ENCODE measurements at places on chromosomes 7 and 10.
A peak's percentile ranks its signal among the peaks of the same experiment; 100 is the strongest.

DNA sequence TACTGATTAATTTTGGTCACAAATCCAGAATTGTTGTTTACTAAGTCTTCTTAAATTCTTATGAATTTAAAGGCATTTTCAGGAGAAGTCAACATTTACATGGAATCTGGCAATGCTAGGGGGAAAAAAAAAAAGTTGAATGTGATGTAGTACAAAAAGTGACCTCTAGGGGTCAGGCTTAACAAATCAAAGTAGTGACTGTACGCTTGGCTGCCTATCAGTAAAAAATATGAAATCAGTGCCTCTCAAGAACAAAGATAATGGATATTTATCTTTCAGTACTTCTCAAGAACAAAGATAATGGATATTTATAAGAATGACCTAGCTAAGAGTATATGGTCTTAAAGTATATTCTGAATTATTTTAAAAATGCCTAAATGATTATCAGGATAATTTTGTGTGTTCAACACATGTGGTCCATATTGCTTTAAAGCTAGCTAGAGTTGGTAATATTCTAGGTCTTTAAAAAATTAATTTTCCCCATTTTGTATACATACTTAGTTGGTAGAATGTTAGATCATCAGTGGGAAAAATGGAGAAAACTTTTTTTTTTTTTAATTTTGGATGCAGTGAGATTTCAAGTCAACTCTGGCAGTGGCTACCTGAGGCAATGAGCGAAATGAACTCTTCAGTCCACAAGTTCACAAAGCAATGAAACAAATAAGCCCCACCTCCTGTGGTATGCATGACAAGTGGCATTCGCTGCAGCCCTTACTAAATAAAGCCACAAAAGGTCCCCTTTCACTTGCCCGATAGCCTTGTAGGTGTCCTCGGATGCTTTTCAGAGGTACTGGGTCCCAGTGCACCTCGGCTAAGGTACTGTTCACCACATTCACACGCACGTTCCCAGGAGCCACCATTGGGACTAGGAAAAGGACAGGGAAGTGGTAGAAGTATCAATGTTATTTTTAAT is 51.2 kb upstream of the LAMB4 start:
- peak; percentile 24 for DNase-seq

- no peak for DNase-seq
Measured at GRCh38 chr10:97596101-97597082, 6.9 kb downstream of the C10orf62 start.

DNA sequence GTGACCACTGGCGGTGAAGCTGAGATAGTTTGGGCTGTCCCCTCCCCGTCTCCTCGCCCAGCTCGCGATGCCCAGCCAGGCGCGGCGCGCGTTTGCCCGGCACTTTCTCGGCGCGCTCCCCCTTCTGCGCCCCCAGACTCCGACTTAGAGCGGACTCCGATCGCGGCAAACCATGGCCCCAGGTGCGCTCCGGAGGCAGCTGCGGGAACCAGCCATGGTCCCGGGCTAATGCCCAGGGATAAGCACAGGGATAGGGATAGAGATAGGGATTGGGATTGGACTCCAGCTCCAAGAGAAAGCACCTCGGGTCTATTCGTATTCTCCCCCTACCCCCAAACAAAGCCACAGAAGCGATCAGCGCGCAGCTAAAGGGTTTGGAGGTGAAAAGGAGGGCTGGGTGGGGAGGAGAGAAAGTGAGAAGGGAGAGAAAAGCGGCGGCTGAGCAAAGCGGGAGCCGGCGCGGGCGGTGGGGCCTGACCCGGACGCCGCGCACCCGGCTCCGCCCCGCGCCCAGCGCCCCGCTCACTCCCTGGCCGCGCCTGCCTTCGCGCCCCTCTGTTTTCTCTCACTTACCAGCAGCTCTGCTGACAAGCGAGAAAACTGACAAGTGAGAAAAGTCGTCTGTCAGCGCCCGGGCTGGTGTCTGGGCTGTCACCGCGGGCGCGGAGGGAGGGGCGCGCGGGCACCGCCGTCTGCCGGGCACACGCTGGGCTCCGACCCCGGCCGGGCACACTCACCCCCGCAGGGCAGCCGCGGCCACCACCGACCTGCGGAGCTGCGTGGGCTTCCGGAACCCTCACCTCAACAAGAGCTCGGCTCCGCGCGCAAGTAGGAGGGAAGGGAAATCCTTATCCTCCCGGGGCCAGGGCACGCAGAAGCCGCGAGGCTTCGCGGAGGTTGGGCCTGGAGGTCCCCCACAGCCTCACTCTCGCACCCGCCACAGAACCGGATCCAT is at the start of gene PDE1C:
PDE1C (minus strand) TSS at position 2 of the 955 bp plus-strand sequence.
- DNase-seq, result no peak

- no peak for DNase-seq
Measured at GRCh38 chr10:112246-112645, 23.0 kb upstream of the ZMYND11 start.

DNA sequence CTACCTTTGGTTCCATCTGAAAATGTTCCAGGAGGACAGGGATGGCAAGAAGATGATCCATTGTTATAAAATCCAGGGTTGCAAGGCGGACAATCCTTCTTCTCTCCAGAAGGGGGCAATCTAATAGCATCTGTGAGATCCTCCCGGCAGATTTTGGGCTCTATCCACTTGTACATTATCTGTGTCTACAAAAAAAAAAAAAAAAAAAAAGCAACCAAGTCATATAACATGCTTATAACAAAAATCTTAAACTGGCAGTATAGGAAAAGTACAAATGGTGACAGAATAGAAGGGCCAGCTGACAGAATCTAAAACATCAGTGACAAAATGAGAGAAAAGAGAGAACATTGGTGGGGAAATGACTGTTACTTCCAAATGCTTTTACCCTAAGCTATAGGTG is 132.7 kb downstream of the ELAPOR2 start:
- peak; percentile 5 for DNase-seq

- no peak for DNase-seq
Measured at GRCh38 chr10:16987976-16988610, 141.5 kb downstream of the CUBN start.

GRCh38 chr7:145481985-145482384 is 634.6 kb upstream of the CNTNAP2 start:
- no peak for DNase-seq

GRCh38 chr7:108629651-108630400 is 60.2 kb downstream of the DNAJB9 start:
- no peak for DNase-seq

- DNase-seq, result peak; percentile 47
Measured at GRCh38 chr7:44580945-44581878, 819 bp downstream of the TMED4 start.

- no peak for DNase-seq
Measured at GRCh38 chr10:62330213-62330612, 44.0 kb upstream of the ZNF365 start.

DNA sequence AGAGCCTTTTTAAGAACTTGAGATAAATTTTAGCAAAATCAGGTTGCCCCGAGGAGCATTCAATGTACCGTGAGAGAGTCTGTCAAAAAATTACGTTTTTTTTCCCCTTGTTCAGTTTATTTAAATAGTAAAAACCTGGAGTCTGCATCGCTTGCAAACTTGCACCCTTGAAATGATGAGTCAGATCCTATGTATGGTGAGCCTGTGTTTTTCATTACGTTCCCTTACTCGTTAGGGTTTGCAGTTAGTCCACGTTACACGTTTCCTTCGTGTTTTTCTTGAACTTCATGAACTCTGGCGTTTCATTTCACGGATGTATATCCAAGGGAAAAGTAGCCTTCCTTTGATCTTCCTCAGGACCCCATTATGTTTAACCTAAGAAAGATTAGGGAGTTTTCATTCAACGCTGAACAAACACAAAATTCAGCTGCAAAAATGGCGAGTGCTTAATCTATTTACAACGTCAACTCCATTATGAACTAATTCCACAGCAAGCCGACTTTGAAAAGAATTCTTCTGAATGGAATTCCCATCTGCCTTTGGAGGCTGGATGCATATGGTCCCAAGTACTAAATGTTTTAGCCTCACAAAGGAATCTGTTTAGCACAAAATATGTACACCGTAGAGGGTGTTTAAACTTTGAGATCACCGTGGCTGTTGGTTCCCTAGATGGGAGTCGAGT is 182.4 kb downstream of the MYOF start:
- DNase-seq, result no peak

GRCh38 chr10:95401704-95402469 is 111.1 kb upstream of the PDLIM1 start:
- no peak for DNase-seq

DNA sequence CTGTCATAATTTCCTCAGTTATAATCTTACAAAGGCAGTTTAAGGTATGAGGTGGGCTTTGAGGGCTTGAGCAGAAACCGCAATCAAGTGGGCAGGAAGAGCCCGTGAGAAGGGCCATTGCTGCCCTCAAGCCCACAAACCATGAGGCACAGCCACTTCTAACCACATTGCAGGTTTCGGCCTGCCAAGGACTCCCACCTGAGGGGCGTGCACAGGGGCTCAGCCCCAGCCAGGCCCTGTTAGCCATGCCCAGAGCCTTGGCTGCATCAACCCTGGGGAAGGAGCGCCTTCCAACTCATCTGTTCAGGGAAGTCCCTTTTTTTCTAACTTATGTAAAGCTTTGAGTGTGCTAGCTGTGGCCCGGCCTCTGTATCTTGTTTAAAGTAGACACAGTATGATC is 5.9 kb upstream of the FFAR4 start:
- no peak for DNase-seq

GRCh38 chr10:97921581-97922021 is 72.0 kb downstream of the GOLGA7B start:
- DNase-seq, result no peak

GRCh38 chr10:103983367-103983911 is 16.5 kb downstream of the SLK start:
- DNase-seq, result no peak

- no peak for DNase-seq
Measured at GRCh38 chr7:38546763-38547162, 84.4 kb downstream of the AMPH start.

DNA sequence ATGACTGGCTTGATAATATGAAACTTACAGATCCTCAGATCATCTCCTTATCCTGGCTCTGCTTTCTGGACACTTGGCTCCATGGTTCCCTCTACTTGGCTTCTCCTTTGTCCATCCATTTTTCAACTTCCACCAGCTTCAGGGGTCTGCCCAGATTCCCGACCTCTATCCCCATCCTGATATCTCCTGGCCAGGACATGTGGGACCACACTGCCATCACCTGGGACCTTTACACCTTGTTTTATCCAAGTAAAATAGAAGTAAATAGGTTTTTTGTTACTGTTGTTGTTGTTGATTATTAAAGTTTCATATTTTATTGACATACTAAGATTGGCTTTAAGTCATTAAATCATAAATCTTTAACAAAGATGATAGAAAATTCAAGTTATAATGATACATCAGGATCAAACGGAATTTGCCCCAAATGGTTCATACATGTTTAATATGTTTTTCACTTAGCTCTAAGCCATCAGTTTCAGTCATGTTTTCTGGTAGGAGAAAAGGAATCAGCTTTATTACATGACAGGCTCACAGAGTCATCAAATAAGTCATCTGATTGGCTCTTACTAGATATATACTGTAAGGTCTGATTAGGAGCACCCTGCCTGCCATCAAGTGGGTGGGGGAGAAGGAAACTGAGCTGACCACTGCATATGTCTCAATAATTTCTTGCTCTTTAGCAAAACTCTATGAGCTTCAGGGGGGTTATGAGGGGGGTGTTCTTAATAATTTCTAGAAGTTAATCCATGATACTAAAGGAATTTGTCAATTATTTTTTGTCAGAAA is 111.5 kb upstream of the AHR start:
- no peak for DNase-seq

- DNase-seq, result no peak
Measured at GRCh38 chr7:20305726-20306125, 25.0 kb upstream of the ITGB8 start.

DNA sequence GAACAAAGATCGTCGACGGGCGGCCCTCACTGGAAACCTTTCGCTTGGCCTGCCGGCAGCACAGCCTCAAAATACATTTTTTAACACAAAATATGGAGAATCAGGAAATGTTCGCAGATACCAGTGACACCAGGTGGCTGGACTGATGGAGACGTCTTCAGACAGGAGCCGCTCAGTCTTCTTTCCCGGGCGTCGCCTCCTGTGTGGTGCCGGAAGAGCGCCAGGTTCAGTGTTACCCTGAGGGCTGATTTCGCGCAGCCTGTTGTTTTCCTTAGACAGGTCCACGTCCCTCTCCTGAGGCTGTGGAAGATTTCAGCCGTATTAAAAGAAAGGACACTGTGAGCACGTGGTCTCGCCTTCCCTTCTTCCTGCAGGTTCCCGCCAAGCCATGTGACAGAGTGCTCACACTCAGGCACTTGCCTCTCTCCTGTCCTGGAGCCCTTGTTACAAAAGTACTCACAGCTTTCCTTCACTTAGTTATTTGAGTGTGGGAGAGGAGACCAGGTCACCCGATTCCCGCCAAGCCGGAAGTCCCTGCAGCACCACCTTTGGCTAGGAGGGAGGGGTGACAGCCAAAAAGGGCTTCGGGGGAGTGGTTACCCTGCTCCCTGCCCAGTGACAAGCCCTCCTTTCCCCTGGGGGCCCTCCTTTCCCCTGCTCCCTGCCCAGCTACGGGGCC is 21.7 kb upstream of the PWWP2B start:
- DNase-seq, result no peak

DNA sequence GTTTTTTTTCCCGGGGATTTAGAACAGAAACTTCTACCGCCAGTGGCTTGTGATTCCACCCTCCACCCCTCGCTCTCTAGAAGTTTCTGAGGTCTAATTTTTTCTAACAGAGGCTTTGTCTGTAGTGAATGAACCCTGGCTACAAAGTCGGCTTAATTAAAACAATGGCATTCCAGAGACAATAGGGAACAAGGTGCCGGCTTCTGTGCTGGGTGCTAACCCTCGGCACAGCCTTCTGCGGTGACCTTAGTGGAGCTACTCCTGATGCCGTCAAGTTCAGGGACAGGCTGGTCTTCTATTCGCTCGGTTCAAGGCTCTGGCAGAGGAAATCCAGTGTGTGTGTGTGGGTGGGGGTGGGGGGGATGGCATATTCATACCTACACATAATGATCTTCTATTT is 32.1 kb upstream of the ENO4 start:
- DNase-seq, result no peak

- no peak for DNase-seq
Measured at GRCh38 chr7:5578495-5578894, 154.9 kb upstream of the TNRC18 start.

GRCh38 chr7:2601907-2602306 is 29.9 kb upstream of the TTYH3 start:
- no peak for DNase-seq

DNA sequence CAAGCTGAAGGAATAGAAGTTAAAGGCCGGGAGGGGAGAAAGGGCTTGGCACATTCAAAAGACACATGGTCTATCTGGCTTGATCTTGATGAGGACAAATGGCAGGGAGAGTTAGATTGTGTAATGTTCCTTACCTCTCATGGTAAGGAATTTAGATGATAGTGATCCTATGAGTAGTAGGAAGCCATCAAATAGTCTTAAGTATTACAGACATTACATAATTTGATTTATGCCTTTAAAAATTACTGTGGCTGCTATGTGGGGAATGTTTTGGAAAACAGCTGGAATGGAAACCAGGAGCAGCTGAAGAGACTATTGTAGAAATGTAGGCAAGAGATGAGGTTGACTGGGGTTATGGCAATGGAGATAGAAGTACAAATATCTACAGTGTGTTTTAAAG is 351.3 kb upstream of the BMPER start:
- DNase-seq, result no peak

GRCh38 chr10:28293236-28294168 is 9.4 kb downstream of the MPP7 start:
- no peak for DNase-seq
